ENCODE measurements at places on chromosomes 2 and 18.
A peak's percentile ranks its signal among the peaks of the same experiment; 100 is the strongest.

DNA sequence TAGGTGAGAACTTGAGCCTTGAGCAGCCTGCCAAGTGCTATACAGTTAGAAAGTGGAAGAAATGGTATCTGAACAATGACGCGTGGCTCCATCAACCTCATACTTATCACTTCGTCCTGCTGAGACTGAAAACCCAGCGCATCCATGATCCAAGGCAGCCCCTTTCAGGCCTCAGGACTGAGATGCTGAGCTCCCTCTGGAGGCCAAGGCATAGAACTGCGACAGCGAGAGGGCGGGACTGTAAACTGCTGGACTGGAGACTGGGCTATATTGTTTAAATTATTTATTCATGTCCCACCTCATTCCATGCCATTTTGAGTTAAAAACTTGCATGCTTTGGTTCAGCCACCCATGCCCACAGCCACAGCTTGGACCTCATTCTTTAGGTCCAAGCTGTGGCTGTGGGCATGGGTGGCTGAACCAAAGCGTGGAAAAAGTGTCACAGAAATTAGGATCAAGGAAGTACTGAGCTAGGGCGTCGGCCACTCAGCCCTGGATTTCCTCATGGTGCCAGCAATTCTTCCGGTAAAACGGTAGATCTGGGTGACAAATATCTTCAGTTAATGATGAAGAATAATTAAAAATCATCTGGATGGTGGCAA lies 195.5 kb downstream of the L3MBTL4 start:
- no peak for DNase-seq

DNA sequence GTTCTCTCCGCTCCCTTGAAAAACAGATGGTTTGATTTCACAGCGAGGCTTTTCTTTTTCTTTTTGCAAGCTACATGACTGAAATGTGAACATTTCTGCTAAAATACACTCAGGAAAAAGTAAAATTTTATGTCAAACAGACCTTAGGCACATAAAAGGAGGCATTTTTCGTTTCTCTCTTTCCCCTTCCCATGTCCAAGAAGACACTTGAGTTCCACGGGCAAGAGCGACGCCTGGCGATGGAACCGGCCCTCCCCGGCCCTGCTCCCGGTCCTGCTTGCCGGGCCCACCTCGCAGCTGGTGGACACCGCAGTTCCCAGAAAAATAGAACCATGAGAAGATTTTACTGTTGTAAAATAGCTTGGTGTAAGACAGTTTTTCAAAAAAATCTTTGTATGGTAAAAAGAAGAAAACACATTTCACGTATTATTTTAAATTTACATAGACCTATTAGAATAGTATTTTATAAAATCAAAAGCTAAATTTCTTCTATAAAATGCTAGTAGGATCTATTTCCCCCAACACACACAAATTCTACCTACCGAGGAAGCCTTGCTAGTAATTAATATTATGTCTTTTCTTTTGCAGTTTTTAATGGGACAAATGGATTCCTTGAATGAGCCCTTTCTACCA lies 2.3 kb upstream of the ALKAL2 start:
- peak; percentile 46 for DNase-seq

- DNase-seq = no peak
Observed at GRCh38 chr18:7921938-7922587, 354.9 kb downstream of the PTPRM start.

DNA sequence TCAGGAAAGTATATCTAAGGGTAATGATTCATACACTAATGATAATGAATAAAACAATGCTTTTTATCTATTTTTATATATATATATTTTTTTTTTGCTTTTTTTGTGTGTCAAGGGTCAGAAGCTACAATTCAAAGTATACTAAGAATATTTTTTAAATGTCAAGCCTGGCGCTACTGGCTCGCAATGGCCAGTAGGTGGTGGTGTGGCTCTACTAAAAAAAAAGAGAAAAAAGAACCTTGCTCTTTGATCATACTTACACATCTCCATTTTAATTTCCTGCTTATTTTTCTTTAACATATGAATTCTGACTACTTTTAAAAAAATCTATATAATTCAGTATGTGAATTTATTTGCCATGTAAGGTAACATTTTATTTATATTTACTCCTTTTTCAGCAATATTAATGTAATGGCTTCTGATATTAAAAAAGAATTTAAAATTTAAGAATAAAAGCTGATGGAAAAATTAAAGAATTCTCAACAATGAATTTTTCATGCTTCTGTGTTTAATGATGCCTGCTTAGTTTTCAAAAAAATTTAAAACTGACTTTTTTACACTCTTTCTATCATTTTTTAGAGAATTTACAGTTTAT lies 232.9 kb downstream of the GULP1 start:
- peak; percentile 2 for DNase-seq

GRCh38 chr2:75155115-75155514 lies 44.2 kb downstream of the TACR1 start:
- no peak for DNase-seq

DNA sequence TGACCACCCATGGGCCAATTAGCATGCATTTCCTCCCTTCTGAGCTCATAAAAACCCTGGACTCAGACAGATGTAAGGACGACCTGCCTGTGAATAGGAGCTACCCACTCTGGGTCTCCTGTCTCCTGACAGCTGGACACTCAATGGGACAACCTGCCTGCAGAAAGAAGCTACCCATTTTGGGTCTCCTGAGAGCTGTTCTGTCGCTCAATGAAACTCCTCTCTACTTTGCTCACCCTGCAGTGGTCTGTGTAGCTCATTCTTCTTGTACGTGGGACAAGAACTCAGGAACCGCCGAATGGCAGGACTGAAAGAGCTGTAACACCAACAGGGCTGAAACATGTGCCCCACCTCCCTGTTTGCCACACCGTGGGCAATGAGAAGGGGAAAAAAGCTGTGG lies 60.3 kb upstream of the DYNC1I2 start:
- DNase-seq = no peak

DNA sequence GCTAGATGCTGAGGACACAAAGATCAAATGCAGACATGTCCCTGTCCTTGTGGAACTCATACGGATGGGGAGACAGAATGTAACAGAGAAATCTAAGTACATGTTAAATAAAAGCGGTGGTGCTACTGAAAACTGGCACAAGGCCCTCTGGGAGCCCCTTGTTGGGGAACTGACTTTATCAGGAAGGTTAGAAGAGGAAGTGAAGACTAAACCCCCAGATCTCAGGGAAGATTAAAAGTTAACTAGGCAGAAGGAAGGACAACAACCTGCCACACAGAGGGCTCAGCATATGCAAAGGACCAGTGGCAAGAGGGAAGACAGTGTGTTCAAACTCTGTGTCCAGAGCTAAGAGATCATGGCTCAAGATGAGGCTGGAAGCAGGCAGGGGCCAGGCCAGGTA lies 4.8 kb downstream of the CACNB4 start:
- no peak for DNase-seq

DNA sequence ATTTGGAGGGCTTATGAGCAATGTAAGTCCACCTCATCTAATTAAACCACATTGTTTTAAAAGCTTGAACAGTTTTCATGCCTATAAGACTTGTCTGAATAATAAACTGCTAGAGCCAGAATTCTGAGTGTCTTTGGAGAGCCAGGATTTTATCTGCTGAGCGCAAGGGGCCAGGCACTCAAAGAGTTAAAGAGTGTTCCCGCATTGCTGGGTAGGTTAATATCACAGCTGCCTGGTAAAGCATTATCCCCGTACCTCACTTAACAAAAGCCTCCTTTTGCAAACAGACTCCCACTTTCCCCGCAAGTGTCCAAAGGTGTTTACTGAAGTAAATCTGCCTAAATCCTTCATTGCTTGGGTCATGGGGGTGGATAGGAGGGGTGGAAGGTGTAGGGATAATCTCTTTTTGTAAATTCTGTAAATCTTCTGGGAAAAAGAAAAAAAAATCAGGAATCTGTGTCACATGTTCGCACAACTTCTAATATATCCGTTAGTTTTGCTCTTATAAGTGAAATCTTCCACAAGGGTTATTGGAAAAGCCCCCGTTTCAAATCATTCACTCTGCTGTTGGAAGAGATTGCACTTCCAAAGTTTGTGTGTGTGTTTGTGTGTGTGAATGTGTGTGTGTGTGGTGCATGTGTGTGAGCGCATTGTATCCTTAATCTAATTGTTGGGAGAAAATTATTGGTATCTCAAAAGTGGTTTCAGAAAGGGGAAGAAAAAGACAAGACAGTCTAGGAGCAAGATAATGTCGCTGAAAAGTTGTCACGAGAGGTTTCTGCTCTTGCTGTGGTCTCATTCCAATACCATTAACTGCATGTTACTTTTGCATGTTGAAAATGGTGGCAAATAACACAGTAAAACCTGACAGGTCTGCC lies 10.7 kb downstream of the ZEB2 start:
- no peak for DNase-seq

Data from activated CD4-positive, alpha-beta T cell treated with anti-CD3 and anti-CD28 coated beads, Interleukin-2, amount 50 U/mL, for 1 hour (primary cell).